Activated T-cell treated with anti-CD3 and anti-CD28 coated beads, Interleukin-2, amount 50 U/mL, for 1 hour (primary cell): ENCODE measurements at places on chromosomes 3 and 15.

GRCh38 chr15:66411190-66411589 is 24.5 kb downstream of the MAP2K1 start:
- DNase-seq: no peak

- DNase-seq: no peak
These were observed 27.2 kb upstream of the MEX3B start for GRCh38 chr15:82072926-82073537.

- DNase-seq: no peak
These were observed 137.2 kb downstream of the RORA start for GRCh38 chr15:61091856-61092255.

- no peak for DNase-seq
These were observed 36.5 kb downstream of the ATP13A3 start for GRCh38 chr3:194450341-194450740.

DNA sequence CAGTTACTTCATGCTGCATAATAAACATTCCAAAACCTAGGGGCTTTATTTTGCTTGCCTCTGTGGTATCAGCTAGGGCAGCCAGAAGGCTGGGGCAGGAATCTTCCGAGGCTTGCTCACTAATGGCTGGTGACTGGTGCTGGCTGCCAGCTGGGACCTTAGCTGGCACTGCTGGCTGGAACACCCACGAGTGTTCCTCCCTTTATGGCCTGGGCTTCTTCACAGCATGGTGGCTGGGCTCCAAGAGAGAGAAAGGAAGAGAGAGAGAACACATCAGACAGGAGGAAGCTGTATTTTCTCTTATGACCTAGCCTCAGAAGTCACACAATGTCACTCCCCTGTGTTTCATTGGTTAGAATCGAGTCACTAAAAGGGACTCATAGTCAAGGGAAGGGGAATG is 23.9 kb upstream of the CDCP1 start:
- DNase-seq: no peak
